ENCODE measurements at places on chromosomes 11 and 22.

- DNase-seq = no peak
These were observed 4.3 kb downstream of the BCO2 start for GRCh38 chr11:112179601-112180000.

GRCh38 chr11:119843877-119844276 is 114.9 kb upstream of the NECTIN1 start:
- no peak for DNase-seq

DNA sequence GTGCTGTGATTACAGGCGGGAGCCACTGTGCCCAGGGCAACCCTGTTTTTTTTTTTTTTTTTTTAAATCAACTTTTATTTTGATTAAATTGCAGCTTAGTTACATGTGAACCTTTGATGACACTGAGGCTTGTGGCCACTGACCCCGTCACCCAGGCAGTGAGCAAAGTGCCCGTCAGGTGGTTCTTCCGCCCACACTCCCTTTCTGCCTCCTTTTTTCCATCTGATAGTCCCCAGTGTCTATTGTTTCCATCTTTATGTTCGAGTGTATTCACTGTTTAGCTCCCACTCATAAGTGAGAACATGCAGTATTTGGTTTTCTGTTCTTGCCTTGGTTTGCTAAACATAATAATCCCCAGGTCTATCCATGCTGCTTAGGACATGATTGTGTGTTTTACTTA is 110.9 kb upstream of the GRK3 start:
- no peak for DNase-seq

DNA sequence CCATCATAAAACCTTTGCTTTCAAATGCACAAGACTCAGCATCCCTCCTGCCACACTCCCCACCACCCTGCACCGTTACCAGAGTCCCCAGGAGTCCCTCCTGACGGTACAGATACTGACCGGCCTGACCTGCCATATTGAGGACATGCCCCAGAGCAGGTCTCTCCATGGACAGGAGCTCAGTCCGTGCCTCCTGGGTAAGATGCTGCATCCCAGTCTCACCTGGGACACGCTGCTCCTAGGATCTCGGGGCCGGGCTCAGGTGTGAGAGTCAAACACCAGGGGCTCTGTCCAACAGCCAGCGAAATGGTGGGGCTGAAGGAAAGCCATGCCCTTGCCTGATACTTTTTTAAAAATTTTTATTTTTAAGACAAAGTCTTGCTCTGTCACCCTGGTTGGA is 328.3 kb downstream of the SHANK2 start:
- no peak for DNase-seq

- no peak for DNase-seq
These were observed 5.1 kb downstream of the LRRC51 start for GRCh38 chr11:72085621-72086351.

GRCh38 chr22:40363059-40363458 is 7.3 kb upstream of the SGSM3 start:
- DNase-seq = no peak

GRCh38 chr11:33731723-33732531 is 4.3 kb downstream of the CD59 start:
- no peak for DNase-seq

- DNase-seq = no peak
These were observed 40.2 kb upstream of the MTNR1B start for GRCh38 chr11:92929246-92929645.

DNA sequence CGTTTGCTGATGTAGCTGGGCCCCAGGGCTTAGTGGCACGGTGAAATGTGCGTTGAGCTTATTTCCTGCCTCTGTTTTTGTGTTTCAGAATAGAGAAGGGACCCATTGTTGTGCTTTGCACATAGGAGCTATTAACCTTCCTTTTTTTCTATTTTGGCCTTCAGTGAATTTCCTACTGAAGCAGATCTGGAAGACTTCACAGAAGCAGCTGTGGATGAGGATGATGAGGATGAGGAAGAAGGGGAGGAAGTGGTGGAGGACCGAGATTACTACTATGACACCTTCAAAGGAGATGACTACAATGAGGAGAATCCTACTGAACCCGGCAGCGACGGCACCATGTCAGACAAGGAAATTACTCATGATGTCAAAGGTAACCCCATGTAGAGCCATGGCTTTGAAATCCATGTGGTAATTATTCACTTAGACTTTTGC is 37.4 kb upstream of the ST14 start:
- DNase-seq = no peak

GRCh38 chr11:120064341-120064740 is 73.6 kb downstream of the TRIM29 start:
- DNase-seq = no peak

GRCh38 chr11:112658431-112658878 is 302.8 kb upstream of the NCAM1 start:
- no peak for DNase-seq

DNA sequence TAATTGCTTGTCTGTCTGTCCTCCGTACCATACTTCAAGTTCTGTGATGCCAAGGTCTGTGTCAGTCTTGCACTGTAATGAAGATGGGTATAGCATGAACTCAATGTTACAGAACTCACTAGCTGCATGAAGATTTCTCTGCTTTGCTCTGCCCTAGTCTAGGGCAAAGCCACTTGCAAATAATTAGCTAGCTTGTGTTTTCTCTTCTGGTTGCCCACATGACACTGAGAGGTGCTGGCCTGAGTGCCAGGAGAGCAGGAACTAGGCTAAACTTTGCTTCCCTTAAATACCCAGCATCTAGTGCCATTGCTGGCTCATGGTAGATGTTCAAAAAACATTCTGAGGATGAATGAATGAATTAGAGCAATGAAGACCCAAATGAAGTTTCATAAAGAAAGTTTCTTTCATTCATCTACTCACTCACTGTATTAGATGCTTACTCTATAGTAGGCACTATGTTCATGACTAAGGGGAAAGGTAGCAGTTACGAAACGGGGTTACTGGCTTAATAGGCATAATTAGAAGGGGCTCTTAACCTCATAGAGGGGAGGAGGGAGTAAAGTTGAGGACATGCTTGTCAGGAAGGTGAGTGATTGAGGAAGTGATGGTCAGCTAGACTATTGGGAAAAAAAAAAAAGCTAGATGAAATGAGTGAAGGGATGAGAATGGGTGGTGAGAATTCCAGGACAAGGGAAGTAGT is 4.4 kb upstream of the ENDOD1 start:
- no peak for DNase-seq

DNA sequence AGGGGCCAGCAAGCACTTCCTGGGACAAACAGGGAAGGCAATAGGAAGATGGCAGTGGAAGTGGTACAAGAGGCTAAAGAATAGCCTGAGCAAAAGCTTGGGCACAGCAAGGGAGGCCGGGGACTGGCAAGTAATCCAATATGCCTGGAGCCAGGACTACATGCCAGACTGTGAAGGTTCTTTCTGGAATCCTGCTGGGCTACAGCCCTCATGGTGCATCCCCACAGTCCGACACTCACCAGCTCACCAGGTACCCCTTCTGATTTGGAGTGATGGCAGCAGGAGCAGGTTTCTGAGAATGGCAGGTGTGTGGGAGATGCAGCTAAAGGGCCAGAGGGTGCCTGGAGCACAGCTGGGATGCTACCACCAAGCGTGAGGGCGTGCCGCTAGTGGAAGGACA is 32.2 kb upstream of the POGLUT3 start:
- no peak for DNase-seq

DNA sequence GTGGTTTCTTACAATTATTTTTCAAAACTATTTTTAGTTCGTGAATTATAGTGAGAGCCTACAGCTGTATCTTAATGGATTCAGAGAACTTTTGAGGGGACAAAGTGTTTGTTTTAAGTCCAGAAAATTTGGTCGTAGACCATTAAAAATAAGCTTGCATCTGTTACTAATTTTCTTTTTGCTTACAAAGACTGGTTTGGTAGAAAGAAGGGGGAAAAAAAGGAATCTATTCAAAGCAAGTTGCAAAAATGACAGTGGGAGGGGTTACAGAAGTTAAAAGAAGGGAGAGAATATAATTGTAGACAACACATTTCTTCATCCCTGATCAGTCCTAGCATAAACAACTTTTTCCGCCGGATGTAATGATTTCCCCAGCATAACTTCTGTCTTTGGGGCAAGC is 72.1 kb downstream of the AMOTL1 start:
- DNase-seq = no peak

DNA sequence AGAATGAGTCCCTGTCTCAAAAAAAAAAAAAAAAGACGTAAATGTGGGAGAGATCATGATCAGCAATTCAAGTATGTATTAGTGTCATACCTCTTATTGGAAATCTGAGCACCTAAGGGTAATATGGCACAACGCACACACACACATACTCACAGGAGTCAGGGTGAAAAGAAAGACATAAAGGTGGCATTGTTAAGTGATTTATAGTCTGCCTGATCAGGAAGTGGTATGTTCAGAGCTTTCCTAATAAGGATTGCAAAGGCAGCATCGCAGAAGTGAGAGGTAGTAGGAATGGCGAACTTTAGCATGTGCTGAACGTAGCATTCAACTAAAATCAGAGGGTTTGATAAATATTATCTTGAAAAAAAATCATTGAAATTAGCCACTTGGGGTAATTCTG is 854.3 kb downstream of the METTL15 start:
- DNase-seq = no peak

DNA sequence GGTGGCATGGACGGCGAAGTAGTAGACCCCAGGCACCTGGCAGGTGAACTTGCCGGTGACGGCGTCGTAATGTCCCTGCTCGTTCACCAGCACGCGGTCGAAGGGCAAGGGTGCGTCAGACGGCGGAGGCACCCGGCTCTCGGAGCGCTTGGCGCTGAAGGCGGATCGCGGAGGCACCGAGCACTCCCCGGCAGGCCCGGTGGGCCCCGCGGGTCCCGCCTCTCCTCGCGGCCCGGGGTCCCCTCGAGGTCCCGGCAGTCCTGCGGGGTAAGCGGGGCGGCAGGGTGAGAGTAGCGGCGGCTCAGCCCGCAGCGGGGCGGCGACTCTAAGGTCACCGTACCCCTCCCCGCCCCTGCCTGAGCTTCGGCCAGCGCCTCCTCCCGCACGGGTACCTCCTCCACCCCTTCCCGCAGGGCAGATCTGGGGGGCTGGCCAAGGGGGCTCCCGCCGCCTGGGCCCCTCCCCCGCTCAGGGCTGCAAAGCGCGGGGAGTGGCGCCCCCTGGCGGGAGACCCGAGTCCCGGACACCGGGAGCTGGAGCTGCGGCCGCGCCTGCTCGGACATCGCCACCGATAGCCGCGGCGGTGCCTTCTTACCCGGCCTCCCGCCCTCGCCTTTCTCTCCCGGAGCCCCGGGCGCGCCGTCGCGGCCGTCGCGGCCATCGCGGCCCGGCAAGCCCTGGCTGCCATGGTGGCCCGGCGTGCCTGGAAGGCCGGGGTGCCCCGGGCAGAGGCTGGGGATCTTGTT is 921 bp downstream of the C1QTNF5 start:
- no peak for DNase-seq

DNA sequence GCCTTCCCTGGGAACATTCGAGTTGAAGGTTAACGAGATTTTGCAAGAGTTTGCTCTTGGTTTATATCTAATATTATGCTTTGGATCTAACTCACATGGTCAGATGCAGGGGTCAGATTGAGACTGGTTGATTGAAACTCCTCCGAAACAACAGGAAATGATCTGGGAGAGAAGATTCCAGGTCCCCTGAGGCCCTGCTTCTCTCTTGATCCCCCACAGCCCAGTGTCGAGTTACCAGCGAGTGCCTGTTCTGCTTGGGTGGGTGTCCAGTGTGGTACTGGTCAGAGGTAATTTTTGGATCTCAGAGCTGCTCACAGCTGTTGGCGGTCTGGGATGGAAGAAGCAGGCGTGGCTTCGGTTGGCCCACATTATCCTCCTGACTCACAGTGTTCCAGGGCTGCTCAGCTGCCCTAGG is 9.2 kb downstream of the FBLN1 start:
- DNase-seq = no peak

GRCh38 chr11:15565880-15566279 is 451.2 kb downstream of the INSC start:
- DNase-seq = no peak

GRCh38 chr11:10462746-10463300 is 7.8 kb downstream of the AMPD3 start:
- no peak for DNase-seq

- no peak for DNase-seq
These were observed 41.9 kb upstream of the EMID1 start for GRCh38 chr22:29163808-29164207.

DNA sequence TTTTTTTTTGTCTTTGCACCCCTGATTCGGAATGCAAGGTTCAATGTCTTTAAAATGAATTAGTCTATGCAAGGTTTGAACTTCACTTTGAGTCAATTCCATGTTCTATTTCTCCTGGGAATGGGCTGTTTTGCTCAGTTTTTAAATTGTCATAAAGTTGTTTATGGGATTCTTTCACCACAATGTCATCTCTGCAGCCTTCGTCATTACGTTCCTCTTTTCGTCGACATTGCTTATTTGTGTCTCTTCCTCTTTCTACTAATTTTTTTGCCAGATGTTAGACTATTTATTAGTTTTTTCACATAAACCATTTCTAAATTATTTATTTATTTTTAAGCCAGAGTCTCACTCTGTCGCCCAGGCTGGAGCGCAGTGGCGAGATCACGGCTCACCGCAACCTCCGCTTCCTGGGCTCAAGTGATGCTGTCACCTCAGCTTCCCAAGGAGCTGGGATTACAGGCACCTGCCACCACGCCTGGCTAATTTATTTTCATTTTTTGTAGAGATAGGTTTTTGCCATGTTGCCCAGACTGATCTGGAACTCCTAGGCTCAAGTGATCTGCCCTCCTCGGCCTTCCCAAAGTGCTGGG is 7.1 kb upstream of the TNNT3 start:
- DNase-seq = no peak

DNA sequence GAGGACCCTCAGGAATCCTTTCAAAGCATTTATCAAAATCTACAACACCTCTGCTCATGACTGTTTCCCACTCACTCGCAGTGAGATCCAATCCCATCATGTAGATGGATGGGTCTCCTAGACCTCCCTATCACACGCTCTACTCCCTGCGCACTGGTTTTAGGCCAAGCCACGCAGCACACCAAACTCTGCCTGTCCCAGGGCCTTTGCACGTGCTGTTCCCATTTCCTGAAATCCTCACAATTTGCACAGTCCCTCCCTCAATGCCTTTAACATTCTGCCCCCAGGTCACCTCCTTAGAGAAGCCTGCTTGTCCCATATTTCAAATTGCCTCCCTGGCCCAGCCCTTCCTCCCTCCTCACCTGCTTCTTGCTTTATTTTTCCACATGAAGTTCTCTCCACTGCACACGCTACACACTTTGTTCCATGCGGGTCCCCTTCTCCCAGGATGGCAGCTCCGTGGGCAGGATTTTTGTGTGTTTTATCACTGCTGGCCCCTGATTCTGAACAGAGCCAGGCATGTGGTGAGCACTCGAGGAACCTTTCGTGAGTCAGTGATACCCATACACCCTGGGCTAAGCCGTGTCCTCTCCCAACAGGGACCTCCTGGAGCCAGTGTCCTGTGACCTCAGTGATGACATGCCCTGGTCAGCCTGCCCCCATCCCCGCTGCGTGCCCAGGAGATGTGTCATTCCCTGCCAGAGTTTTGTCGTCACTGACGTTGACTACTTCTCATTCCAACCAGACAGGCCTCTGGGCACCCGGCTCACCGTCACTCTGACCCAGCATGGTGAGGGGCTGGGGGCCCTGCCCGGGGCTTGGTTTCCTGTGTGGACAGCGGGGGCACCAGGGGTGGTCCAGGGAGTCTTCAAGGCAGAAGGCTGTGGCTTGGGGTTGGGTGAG is 12.2 kb downstream of the CSF2RB start:
- DNase-seq = no peak
